Melanocyte of skin (primary cell): ENCODE measurements at places on chromosomes 3 and 15. TPM values are rescaled to one million over a fixed set of nuclear protein-coding genes. Genes with fewer than 3 reads are reported as not detected.

The ILDR1 gene
- not detected in 2 replicates for total RNA-seq

The ALDH1A3 gene
- 12.0 and 31.6 TPM in 2 replicates for total RNA-seq

The CACNA2D3 gene
- 0.36 TPM in 1 of 2 replicates, not detected in the other for total RNA-seq

The ZBTB20 gene
- 4.0 and 8.6 TPM in 2 replicates for total RNA-seq

The EPHA3 gene
- total RNA-seq = 0.15 and 0.33 TPM in 2 replicates

The SOX2 gene
- 0.34 and 5.8 TPM in 2 replicates for total RNA-seq

The MNS1 gene
- 1.0 and 1.1 TPM in 2 replicates for total RNA-seq

The C3orf18 gene
- total RNA-seq = 14.8 and 19.6 TPM in 2 replicates

The KIF9 gene
- 6.3 and 7.4 TPM in 2 replicates for total RNA-seq

The TXNRD3 gene
- total RNA-seq = 6.7 and 10.2 TPM in 2 replicates

The LCTL gene
- 2.3 and 3.2 TPM in 2 replicates for total RNA-seq

The SLC28A1 gene
- not detected in 2 replicates for total RNA-seq

The CDHR4 gene
- not detected in 2 replicates for total RNA-seq

The UTS2B gene
- 2.5 and 2.8 TPM in 2 replicates for total RNA-seq

The DNASE1L3 gene
- total RNA-seq = not detected in 2 replicates

The FBXO40 gene
- total RNA-seq = not detected in 2 replicates

The LRRC15 gene
- total RNA-seq = under 0.01 TPM in 1 of 2 replicates, not detected in the other

The CEP152 gene
- total RNA-seq = 8.3 and 10.2 TPM in 2 replicates
